Calu3 (cell line): ENCODE measurements at places on chromosomes 1 and 21.

DNA sequence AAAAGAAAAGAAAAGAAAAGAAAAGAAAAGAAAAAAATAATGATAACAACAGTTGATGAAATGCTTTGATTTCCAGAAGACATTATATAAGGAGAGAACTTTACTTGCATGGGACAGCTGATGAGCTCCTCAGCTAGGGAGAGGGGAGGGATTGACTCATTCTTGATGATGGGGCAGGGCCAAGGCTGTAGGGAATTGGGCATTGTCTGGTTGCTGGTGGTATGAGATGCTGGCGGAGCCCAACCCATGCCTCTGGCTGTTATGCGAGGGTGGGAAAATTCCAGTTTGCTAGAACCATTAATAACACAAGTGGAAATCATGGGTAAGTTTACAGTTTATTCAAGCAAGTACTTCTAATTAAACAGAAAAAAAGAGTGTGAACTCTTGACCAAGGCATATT, 36.0 kb upstream of the KIF26B start:
- no peak for DNase-seq

DNA sequence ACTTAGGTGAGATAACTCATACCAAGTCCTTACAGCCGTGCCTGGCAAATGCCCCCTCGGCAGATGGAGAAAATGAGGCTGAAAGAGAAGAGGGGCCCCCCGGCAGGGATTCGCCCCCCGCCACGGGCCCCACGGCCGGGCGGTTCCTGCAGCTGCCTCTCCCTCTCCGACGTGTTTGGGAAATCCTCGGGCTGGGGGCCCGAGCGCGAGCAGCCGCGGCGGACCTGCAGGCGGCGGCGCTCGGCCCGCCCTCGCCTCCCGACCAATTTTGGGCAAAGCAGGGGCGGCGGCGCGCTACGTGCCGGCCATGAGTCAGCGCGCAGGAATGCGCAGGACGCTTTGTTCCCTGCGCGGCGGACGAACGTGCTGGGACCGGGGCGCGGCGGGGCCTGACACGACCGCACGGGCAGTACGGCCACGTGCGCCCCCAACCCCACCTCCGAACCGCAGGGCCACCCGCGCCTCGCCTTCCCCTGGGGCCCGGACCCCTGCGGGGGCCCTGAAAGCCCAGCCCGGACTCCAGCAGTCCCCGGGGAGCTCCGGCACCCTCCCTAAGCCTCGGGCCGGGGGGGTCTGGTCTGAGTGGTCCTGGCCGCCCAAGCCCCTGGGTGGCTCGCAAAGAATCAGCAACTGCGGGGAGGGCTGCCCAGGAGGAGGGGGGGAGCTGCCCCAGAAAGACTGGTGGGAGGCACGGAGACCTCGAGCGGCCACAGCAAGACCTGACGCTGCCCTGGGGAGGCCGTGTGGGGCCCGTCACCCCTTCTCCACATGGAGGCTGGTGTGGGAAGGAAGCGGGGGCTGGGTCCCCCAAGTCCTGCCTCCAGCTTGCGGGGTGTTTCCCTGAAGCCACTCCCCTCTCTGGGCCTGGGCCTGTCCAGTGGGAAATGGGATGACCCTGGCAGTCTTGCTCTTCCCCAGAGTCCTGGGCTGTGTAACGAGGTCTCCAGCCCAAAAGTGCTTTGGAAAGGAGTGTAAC, 11.9 kb upstream of the EDN2 start:
- DNase-seq = peak; percentile 90

GRCh38 chr1:112244131-112244530, 151.9 kb upstream of the CTTNBP2NL start:
- no peak for DNase-seq

DNA sequence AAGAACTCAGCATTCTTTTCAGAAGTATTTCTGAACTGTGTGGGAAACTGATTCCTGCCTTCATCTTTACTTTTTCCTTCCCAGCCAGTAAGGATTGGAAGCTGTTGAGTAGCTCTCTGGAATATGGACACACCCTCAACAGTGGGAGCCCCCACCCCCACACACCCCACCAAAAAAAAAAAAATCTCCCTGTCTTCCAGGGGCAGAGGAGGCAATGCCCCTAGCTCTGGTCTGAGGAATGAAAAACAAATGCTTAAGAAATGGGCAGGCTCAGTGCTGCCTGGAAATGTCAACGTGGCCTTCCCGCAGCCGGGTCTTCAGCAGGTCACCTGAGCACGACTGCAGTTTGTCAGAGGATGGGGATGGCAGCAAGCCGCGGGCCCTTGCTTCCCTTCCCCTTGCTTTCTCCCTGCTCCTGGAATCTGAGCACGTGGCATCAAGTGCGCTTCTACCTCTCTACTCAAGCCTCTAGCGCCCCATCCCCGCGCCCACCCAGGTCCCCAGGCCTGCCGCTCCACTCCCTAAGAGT, 479 bp downstream of the RGS16 start:
- no peak for DNase-seq

- no peak for DNase-seq
Measured at GRCh38 chr1:29439615-29440014, 203.3 kb downstream of the PTPRU start.

GRCh38 chr1:220219865-220220698, 52.2 kb downstream of the RAB3GAP2 start:
- DNase-seq = no peak

DNA sequence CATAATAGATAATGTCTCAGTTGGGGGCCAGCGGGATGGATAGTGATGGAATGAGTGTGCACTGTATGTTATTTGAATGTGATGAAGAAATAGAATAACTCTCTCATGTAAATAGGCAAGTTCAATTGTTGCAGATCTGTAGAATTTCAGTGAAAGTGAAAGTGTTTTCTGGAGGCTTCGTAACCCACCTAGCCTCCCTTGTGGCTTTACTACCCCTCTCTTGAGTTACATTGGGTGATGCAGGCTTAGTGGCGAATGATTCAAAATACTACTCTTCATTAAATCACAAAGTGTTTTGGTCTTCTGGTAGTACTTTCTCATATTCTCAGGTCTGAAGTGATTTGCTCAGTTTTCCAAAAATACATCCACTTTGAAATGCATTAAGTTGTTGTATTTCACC, 411.9 kb downstream of the ZP4 start:
- no peak for DNase-seq

DNA sequence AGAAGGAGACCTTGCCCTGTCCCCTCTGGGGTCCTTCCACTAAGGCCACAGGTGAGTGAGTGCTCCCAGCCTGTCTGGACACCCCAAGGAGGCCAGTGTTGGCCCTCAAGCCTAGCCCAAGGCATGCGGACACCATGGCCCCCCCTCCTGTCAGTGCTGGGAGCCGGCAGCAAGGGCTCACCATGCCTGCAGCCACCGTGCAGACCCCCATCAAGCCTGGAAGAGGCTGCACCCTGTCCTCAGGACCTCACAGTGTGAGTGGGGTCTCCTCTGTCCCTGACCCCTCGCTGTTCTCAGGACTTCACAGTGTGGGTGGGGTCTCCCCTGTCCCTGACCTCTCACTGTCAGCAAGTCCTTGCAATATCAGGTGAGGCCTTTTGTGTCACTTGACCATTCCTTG, 33.2 kb upstream of the PRSS38 start:
- no peak for DNase-seq

DNA sequence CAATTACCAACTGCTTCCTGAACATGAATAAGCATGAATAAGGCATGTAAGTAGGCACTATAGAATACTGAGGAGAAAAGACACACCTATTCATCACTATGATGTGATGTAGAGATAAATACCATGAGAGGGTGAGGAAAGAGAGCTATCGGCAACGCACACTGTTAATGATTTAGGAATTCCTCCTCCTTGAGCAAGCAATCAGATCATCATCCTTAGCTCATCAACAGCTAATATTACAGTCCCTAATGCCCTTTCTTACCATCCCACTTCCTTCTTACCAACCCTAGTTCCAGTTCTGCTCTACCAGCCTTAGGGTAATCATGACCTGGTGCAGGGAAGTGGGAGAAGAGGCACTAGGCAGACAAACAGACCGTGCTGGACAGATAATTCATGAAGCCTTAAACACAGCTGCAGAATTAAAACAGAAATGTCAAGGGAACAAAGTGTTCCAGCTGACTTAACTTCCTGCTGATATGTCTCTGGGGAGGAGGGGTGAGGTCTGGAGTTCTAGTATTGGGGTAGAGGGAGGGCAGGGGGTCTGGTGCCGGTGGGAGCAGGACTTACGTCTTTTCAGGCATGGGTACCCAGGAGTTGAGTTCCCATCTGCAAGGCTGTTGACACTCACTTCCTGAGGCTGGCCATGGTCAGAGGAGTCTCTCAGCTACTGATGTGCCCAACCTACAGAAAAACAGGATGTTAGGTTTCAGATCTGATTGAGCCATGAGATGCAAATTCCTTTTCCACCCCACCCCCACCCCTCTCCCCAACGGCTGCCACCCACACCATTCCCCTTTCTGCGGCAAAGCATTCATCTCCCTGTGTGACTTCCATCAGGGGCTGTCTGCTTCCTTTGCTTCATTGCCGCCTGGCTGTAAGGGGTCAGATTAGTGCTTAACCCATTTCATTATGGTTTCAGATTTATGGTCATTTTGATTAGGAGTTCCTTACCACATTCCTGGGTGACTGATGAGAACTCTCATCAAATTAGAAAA, 12.6 kb upstream of the RCSD1 start:
- DNase-seq = no peak

GRCh38 chr21:33939226-33939625, 23.6 kb upstream of the ATP5PO start:
- no peak for DNase-seq

GRCh38 chr1:195236991-195237889, 1371.0 kb downstream of the KCNT2 start:
- no peak for DNase-seq

GRCh38 chr1:187763465-187763864, 934.7 kb downstream of the PLA2G4A start:
- DNase-seq = no peak

GRCh38 chr1:183673605-183674323, 20.6 kb upstream of the APOBEC4 start:
- DNase-seq = no peak

GRCh38 chr1:10502206-10502605, 27.5 kb downstream of the PEX14 start:
- no peak for DNase-seq

- no peak for DNase-seq
Measured at GRCh38 chr1:221708076-221708571, 33.8 kb downstream of the DUSP10 start.

GRCh38 chr1:40479156-40479555, 2.1 kb downstream of the ZFP69 start:
- no peak for DNase-seq

GRCh38 chr1:193013005-193013404, 46.2 kb downstream of the UCHL5 start:
- no peak for DNase-seq

DNA sequence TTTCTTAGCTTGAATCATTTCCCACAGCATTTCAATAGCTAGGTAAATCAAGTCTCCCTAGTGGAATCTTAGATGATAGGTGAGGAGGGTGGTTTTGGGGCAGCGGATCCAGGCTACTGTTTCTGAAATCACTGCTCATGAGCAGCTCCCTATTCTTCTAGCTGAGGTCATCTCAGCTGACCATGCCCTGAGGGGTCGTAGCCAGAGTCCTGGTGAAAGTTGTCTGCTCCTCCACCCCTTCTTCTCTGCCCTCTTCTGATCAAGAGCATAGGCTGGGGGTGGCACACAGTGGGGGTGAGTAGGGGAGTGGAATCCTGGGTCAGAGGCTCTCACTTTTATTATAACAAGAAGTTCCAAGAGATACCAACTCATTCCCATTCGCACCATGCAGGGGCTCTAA, 76.2 kb downstream of the SLC16A1 start:
- DNase-seq = no peak

GRCh38 chr1:36525166-36525565, 42.5 kb upstream of the CSF3R start:
- DNase-seq = no peak

DNA sequence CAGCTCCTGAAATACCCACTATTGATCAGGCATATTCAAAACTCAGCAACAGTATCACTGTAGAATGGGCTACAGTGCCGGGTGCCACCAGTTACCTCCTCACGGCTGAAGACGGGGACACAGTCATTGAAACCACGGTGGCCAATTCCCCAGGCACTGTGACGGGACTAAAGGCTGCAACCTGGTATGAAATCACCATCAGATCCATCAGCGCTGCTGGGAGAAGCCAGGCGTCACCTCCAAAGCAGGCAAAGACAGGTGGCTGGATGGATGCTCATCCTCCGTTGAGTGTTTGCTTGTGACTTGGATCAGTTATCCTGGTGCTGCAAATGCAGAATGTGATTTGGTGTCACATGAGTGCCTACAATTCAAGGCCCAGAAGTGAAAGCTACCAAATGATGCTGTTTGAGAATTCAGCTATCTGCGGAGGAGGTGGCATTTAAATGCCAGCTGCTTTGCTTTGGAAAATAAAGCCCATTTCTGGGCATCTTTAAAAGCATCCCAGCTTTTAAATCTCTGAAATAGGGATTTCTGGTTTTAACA, 5.1 kb downstream of the FNDC7 start:
- DNase-seq = no peak

DNA sequence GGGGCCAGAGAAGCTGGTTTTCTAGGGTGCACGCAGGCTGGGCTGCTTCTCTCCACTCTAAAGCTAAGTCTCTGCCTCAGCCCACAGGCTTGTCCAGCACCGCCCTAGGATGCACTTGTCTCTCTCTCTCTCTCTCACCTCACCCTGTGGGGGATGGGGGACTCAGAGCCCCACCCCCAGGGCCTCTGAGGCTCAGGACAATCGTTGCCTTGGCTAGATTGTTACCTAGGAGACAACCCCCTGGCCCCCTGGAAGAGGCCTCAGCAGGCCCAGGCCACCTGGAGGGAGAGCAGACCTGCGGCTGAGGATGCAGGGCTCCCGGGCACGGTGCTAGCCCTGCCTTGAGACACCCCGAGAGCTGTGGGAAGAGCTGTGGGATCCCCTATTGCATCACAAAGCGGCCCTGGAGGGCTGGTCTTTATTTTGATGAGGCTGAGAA, at the start of gene ACTRT2:
ACTRT2 (plus strand) TSS at position 235 of the 439 bp plus-strand sequence. CDS start 220 bp downstream, outside the sequence.
- DNase-seq = no peak

DNA sequence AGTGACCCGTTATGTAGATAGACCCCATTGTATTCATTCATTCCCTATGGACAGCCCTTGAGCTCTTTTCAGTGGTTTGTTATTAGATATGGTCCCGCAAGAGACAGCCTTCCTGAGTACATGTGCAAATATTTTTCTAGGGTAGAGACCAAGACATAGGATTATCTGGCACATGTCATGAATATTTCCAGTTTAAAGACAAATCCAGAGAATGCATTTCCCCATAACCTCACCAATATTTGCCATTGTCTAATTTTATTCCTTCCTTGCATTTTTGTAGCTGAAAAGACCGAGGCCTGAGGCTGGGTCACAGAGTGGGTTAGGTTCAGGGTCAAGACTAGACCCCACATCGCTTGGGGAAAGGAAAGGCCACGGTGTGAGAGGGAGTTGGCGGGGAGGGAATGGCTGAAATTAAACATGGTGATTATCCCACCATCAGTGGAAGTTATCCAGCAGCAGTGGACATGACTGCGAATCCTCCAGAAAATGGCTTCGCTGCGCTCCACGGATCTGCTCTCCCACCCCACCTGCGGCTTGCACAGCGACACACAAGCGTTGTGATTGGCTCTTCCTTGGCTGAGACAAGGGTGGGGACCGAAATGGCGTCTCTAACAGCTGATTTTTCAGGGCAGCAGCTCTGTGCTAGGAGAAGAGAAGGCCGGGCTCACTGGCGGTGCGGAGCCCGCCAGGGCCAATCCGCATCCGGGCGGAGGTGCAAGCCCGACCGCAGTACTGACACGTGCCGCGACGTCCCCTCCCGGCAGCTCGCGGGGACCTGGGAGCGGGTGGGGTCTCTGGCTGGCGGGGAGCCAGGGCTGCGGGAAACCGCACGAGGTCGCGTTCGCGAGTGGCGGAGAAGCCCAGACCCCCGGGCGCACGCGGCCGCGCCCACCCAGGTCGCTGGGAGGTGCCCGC, 16.1 kb upstream of the STMN1 start:
- peak; percentile 5 for DNase-seq
